ENCODE measurements at places on chromosomes 1 and 21.
A peak's percentile ranks its signal among the peaks of the same experiment; 100 is the strongest.

DNA sequence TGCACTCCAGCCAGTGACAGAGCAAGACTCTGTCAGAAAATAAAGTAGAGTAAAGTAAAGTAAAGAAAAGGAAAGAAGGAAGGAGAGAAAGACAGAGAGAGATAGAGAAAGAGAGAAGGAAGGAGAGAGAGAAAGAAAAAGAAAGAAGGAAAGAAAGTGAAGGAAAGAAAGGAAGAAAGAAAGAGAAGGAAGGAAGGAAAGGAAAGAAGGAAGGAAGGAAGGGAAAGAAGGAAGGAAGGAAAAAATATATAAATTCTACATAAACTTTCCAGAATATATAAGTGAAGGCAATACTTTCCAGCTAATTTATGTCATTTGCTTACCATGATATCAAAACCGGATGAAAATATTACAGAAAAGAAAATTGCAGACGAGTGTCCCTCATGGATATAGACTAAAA lies 71.7 kb upstream of the GPR52 start:
- no peak for DNase-seq

DNA sequence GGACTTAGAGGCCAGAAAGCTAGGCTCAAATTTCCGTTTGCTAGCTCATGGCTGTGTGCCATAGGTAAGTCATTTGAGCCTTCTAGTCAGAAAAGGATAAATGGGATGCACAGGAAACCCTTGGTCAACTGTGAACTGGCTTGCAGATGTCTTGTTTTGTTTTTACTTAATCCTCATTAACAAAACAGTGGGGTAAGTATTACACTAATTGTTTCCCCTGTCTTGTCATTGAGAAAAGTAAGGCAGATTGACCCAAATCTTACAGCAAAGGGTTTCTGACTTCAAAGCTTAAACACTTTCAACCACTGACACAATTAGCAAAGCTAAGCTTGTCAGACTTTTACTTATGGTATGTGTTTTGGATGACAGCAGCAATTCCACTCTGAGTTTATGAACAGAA lies 291.3 kb downstream of the NTNG1 start:
- no peak for DNase-seq

DNA sequence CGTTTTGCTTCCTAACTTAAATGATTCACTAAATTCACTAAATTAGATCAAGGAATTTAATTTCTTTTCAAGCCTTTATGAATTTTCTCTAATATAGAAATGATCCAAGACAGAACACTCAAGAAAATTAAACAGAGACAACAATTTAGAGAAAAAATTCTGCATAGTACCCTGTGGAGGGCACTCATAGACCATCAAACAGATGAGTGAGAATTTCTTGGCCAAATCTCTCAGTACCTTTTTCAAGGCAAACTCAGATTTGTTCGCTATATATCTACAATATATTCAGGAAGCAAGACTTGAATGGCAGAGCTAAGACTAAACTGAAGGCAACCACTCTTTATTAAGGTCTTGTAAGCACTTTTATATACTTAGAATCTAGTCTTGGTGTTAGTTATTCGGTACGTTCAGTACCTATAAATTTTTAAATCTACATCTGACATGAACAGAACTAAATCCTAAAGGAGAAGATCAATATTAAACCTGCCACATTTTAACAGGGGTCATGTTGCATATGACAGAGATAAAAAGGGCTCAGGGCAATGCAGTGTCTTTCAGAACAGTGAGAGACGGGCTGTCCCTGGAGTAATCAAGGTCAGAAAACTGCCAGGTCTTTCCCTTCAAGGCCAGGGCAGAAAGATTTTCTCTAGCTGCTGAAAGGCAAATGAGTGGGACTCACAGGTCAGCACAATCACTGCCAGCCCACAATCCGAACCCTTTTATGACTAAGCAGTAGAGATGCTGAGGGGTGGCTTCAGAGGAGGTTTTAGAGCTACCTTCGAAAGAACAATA lies 118.8 kb upstream of the TMPRSS15 start:
- no peak for DNase-seq

DNA sequence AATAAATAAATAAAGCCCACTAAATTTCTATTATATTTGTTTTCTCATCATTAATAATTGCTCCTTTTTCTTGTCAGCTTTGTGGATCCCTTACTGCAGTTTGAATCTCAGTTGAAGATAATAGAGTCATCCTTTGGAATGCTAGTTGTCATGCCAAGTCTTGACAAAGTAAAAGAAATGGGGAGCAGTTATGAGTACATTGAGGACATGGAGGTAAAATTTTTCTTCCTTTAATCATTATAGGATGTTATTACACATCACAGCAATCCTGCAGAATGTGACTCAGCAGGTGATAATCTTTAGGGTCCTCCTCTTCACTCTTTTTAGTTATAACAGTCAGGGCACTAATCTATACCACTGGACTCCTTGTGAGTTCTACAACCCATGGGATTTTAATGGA lies 24.1 kb downstream of the MROH9 start:
- no peak for DNase-seq

DNA sequence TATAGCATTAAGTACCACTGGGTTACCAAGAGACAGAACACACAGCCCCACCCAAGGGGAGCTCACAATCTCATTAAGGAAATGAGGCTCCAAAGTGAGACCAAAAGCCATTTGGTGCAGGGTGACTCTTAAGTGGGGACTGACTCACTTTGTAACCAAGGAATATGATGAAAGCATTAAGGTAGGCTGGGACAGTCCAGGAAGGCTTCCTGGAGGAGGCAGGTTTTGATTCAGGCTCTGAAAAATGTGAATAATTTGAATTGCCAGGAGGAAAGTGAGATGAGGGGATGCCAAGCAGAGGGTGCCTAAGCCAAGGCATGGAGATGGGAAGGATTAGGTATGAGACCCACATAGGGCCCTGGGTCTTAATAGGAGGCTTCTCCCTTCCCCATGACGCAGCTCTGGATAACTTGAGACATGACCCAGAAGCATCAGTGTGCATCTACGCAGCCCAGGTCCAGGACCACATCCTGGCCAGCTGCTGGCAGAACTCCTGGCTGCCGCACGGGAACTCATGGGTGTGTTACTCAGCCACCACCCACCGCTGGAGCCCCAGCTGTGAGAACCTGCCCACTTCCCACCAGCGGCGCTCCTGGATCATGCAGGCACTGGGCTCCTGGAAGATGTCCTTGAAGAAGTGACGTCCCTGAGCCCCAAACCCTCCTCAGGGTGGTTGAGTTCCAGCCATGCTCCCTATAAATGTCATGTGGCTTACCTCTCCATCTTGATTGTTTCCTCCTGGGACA lies 5.9 kb upstream of the TTC4 start:
- no peak for DNase-seq

- DNase-seq, result no peak
Measured at GRCh38 chr1:198610362-198610761, 28.5 kb upstream of the PTPRC start.

GRCh38 chr1:31939484-31940329 lies 1.5 kb upstream of the PTP4A2 start:
- no peak for DNase-seq

GRCh38 chr1:65691972-65692371 lies 100.7 kb upstream of the PDE4B start:
- DNase-seq, result no peak

- no peak for DNase-seq
Measured at GRCh38 chr1:74399249-74399648, 113.2 kb downstream of the LRRC53 start.

DNA sequence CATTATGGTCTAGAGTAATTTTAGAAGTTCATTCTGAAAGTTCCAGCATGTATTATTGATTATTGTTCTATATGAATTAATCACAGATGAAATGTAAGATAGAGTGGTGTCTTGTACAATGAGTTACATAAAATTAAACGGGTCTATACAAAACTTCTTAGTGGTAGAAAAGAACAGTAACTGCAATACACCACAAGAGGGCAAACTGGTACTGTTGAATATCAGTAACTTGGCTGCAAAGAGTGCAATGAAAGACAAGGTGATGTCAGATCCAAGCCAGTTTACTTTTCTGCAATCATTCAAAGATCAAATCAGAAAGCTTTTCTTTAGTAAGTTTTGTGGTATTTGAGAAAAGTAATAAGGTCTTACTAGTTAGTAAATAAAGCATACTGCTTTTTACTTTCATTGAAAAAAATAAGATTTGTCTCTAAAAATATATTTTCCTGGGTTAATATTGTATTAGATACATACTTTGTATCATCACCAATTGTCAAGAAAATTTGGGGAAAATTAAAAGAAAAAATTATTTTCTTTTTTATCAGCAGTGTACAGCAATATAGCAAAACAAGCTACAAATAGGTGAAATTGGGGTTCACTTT lies 66.4 kb upstream of the BTG3 start:
- peak; percentile 52 for DNase-seq

GRCh38 chr1:24384251-24385090 lies 29.1 kb downstream of the STPG1 start:
- DNase-seq, result no peak

DNA sequence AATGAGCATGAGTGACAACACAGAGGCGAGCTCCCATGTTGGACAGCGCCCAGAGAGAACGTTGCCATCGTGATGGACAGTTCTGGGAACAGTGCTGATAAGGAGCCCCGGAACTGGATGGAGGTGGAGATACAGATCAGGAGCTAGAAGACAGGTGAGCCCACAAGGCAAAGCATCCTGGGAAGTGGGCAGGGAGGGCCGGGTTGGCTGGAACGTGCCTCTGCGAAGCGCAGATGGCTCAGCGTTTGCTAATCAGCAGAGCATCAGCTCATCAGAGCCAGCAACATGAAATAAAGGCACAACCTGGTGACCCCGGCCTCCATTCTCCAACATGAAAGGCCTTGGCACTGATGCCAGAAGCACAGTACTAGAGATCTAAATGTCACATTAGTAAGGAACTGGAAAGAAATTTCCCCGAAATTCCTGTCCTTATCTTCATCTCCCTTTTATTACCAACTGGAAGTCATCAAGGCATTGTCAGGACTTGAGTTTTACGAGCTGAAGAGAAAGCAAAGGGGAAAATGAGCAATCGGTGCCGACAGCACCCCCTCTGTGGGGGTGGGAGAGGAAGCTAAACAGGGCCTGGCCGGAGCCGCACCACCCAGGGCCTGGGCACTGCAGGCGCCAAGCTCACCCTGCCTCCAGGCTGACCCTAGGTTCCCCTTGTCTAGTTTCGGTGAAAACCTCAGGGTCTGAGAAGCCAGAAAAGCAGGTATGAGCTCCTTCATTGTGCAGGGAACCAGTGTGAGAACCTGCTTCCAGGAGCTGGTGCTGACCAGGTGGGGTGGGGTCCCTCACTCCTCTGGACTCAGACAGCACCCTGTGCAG lies 19.9 kb downstream of the ABCA4 start:
- no peak for DNase-seq

- no peak for DNase-seq
Measured at GRCh38 chr1:3518756-3519155, 64.3 kb downstream of the ARHGEF16 start.

GRCh38 chr1:152514715-152515433 lies 592 bp downstream of the CRCT1 start:
- no peak for DNase-seq

GRCh38 chr1:198088360-198089071 lies 68.3 kb upstream of the NEK7 start:
- DNase-seq, result no peak

- DNase-seq, result no peak
Measured at GRCh38 chr1:157437296-157437695, 115.0 kb downstream of the FCRL5 start.

GRCh38 chr21:33123374-33124123 lies 53.6 kb downstream of the OLIG1 start:
- DNase-seq, result no peak

DNA sequence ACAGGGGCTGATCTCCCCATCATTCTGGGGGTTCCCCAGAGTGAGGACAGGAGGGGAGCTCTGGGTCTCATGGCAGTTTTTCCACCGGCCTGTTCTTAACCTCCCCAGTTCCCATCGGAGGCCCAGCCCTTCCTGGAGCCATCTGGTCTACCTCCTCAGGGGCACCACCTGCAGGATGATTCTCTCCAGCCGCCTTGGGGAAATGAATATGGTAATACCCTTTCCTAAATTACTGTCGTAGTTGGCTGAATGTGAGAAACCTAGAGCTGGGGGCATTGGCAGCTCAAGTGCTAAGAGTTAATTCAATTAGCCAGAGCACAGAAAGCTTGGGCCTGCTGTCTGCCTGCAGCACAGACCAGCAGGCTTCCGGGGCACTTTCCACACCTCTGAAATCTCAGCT lies 64.9 kb downstream of the TAS1R2 start:
- DNase-seq, result no peak

DNA sequence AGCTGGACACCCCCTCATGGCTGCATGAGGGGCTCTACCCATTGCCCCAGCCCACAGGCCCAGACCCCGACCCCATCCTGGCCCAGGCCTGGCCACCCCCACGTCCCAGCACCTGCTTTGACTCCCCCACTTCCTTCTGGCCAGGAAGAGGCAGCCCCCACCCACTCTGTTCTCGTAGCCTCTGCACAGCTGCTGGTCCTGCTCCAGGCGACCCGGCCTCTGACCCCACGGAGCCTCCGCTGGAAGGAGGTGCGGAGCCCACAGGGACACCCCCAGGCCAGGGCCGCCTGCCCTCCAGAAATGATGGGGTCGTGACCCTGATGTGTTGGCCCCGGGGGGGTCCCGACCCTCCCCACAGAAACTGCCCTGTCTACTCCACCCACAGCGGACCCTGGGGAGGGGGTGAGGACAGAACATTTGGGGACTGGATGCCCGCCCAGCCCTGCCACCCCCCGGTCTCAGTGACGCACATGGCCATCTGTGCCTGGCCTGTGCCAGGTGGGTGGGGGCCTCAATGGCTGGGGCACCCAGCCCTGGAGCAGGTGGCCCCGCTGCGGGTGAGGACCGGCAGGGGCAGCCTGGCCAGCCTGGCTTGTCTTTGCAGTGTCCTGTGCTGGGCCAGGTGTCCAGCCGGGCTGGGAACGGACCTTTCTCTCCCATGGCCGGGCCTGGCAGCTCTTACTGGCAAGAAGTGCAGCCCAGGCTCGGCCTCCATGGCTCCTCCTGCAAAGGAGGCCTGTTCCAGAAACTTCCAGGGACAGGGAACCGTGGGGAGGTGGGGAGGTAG lies 78.6 kb downstream of the MORN1 start:
- DNase-seq, result no peak

DNA sequence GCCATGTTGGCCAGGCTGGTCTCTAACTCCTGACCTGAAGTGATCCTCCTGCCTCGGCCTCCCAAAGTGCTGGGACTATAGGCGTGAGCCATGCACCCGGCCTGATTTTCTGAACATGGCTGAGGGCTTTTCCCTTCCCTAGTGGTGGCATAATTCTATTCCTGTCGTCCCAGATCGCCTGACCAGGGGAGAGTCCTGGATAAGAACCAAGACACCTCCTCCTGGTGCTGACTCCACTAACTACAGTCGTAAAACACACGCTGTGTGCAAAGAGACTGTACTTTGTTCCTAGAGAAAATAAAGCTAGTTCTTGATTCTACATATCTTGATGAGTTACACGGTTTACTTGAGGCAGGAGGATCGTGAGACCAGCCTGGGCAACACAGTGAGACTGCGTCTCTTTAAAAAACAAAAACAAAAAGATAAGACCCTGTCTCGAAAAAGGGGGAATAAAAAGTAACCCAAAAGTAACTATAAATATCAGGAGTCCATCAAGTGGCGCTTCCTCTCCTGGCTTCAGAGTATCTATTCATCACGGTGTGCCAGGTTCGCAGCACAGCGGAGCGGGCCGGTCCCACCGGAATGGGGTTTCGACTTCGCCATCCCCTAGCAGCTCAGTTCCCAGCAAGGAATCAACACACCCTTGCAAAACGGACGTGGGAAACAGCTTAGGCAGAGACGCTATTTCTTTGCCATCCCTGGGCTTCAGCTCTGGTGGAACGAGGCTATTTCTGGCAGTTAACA lies 973 bp downstream of the SDF4 start:
- DNase-seq, result no peak

GRCh38 chr1:87450136-87450535 lies 121.5 kb downstream of the LMO4 start:
- no peak for DNase-seq

- no peak for DNase-seq
Measured at GRCh38 chr1:25771221-25772114, 28.5 kb upstream of the SELENON start.
